ENCODE measurements at places on chromosomes 6 and 20.
A peak's percentile ranks its signal among the peaks of the same experiment; 100 is the strongest.

DNA sequence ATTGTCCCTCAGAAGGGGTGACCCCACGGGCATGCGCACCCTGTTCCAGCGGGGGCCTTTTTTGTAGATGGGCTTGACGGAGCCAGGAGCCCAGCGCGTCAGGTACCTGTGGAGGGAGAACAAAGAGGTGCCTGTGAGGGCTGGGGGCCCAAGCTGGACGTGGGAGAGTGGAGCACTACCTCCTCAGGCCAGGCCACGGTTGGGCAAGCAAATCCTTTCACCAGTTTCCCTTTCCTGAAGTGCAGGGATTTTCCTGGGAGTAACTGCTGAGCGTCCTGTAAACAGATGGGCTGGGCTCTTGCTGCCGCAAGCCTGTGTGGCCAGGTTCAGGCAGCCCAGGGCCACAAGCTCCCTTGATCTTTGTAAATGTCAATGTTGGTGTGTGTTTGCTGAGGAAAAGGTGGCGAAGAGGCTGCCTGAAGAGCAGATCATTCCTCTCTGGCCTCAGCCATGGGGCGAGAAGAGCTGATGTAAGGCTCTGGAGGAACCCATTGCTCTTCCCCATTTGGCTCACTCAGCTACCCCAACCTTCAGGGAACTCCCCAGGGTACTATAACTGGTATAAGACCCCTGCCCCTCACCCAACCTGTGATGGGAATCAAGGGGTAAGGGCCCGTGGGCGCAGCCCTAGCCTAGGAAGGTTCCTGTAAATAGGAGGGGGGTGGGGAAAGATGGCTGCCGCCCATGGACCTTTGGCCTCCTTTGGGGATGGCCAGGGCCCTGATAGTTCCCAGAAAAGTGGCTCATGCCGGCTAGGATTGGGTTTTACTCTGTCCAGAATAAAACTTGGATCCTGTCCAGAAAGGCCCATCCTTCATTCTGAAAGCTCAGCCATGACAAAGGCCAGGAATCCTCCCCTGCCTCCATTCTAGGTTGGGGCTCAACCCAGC, 15.5 kb downstream of the MRPS18A start:
- DNase-seq, result no peak

DNA sequence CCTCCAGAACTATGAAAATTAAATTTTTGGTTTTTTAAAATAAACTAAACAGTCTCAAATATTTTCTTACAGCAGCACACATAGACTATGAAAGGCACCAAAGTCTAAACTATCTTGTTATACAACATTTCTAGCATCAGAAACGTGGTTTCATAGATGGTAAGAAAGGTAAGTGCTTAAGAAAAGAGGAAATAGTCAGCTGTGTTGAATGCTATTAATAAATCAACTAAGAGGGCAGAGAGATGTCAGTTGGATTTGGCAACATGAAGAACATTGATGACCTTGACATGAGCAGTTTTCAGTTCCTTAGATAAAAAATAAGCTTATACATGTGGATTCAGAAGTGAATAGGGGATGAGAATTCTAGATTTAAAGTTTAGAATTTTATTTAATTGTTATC, 113.6 kb downstream of the RFX6 start:
- no peak for DNase-seq

GRCh38 chr6:116562019-116562403, 8.5 kb downstream of the CALHM4 start:
- DNase-seq, result no peak

- no peak for DNase-seq
Observed at GRCh38 chr20:8967641-8968245, 101.1 kb upstream of the PLCB4 start.

DNA sequence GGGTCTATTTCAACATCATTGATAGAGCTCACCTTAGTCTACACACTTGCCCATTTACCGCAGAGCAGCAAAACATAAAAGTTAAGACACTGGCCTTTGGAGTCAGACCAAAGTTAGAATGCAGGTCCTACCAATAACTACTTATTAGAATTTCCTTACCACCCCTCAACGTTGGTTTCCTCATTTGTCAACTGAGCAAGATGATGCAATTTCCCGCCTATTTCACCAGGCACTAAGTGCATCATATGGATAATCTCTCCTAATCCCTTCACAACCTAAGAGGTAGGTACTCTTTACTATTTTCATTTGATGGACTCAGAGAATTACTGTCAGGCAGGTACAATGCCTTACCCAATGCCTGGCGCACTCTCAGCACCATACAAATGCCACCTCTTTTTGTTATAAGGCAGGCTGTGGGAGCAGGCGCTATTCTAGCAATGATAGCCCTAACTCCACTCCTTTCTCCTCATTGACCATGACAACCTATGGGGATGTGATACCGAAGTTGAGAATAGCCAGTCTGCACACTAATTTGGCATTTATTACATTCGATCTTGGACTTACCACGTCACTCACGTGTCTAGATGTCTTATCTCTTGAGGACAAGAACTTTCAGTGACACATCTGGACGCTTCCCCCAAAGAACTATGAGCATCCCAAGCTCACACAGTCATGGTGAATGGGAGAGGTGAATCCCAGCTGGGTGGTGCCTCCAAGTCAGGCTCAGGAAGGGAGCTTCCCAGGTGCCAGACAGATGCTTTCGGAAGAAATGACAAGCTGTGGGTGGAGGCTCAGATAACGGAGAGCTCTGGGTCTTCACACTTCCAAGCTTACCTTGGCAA, 128.1 kb upstream of the STMND1 start:
- no peak for DNase-seq

DNA sequence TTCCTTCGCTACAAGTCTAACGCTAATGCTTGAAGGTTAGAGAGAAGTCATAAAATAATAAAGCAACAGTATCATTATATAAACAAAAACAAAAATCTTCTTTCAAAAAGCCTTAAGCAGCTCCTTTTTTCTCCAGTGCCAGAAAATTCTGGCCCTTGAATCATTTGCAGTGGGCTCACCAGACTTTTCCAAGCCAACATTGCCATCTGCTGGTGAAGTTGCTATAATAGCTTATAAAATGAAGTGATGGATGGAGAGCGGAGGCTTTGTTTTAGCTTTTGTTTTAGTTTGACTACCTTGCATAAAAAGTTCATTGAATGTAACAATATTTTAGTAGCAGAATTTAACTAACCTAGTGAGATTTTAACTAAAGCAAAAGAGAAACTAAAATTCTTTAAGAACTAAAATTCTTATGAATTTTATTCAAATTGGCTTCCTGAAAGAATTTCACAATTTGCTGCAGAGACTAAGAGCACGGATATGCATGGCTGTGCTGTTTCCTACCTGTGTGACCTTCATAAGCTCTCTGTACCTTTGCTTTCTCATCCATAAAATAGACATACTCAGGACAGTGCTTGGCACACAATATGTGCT, 44.8 kb upstream of the SLC2A12 start:
- DNase-seq, result peak; percentile 79

DNA sequence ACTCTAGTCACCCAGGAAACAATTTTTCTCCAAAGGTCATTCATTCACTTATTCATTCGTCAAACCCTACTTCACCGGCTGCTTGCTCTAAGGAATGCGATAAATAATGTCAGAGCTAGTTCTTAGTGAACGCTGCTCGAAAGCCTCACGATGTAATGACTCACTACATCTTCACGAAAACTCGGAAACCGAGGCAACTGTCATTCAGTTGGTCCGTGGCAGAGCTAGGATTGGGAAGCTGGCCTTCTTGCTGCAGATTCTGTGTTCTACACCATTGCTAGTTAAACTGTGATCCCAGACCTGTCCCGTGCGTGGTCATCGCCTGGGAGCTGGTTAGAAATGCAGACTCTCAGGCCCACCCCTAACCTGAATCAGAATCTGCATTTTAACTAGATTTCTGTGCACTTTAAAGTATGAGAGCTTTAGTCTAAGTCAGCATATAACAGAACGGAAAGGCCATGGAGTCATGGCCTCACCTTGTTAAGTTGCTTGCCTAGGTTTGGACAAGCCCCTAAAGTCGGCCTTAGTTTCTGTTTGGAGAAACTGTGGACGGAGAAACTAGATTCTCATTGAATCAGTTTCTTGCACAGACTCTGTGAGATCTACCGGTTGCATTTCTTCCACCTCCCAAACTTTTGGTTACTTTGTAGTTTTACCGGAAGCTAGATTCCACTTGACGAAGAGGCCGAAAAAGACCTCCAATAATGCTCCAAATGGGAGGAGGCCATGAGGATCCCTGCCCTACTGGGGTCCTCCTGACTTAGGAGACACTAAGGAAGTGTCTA, 651 bp upstream of the CCND3 start:
- DNase-seq, result peak; percentile 91
